ENCODE measurements at places on chromosomes 12 and 14. TPM values are rescaled to one million over a fixed set of nuclear protein-coding genes. Genes with fewer than 3 reads are reported as not detected.

- no peak for DNase-seq
Measured at GRCh38 chr12:71838676-71839075, 883 bp upstream of the TBC1D15 start.

The TAS2R30 gene
- polyA plus RNA-seq, result 0.19 TPM

The SERPINA5 gene
- 2.9 TPM for polyA plus RNA-seq

The KLRK1 gene
- 1.00 TPM for polyA plus RNA-seq

The GPRC5D gene
- 0.49 TPM for polyA plus RNA-seq

DNA sequence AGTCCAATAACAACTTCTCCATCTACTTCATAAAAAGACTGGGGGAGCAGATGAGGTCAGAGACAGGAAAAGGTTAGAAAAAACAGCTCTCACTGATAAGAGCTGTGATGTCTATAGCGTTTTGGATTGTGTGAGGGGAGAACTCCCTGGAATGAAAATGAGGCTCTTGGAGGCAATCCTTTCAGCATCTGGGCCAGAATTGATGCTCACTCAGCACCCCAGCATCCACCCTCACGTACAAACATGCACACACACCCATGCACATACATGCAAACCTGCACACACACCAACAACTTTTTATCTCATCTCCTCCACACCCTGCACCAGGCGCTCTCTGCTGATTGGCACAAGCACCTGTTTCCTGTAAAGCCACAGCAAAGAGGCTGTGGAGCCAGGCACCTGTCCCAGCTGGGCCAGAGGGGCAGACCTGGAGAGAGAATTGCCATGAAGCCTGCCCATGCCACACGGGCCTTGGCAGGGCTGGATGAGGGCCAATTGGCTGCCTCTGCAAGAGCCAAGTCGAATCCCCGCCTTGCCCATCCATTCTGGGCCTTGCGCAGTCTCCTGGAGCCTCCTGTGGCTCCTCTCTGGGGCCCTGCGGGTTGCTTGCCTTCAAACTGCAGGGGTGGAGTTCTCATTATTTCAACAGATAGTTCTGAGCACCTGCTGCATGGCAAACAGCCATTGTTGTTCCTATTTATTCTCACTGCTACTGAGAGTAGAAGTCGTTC is 53.1 kb downstream of the SYNE3 start:
- no peak for DNase-seq

- peak; percentile 16 for DNase-seq
Measured at GRCh38 chr12:80763874-80764273, 47.2 kb downstream of the MYF5 start.

The DBX2 gene
- polyA plus RNA-seq, result 0.12 TPM

DNA sequence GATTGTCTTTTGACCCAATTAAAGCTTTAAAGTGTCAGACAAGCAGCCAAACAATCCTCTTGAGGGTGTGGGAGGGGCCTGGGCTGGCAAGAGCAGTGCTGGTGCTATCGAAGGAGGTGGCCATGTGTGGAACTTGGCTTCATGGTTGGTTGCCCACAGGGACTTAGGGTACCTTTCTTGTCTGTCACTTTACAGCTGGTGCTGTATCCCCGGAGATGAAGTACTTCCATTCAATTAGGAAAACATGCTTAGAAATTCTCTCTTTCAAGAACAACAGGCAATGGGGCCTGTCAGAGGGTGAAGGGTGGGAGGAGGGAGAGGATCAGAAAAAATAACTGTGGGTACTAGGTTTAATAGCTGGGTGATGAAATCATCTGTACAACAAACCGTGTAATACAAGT is 86.5 kb downstream of the DAAM1 start:
- no peak for DNase-seq

DNA sequence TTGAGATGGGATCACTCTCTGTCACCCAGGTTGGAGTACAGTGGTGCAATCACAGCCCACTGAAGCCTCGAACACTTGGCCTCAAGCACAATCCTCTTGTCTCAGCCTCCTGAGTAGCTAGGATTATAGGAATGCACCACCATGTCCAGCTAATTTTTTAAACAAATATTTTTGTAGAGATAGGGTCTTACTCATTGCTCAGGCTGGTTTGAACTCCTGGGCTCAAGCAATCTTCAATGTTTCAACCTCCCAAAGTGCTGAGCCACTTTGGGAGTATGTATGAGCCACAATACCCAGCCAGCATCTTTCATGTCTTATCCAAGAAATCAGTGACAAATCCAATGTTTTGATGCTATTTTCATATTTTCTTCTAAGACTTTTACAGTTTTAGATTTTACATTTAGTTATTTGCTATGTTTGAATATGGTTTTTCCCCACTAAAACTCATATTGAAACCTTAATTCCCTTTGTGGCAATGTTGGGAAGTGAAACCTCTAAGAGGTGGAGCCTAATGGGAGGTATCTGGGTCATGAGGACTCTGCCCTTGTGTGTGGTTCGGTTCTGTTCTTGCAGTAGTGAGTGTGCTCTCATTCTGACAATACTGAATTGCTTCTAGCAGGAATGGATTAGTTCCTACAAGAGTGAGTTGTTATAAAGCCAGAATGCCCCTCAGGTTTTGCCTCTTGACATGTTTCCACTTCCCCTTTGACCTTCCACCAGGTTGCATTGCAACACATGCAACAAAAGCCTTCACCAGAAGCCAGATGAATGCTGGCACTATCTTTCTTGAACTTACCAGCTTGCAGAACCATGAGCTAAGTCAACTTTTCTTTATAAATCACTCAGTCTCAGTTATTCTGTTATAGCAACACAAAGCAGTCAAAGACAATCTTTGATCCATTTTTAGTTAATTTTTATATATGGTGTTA is 80.8 kb upstream of the AMIGO2 start:
- DNase-seq, result no peak

The SLC5A8 gene
- polyA plus RNA-seq, result 35.0 TPM

- no peak for DNase-seq
Measured at GRCh38 chr12:7242176-7243101, 53.0 kb downstream of the PEX5 start.

DNA sequence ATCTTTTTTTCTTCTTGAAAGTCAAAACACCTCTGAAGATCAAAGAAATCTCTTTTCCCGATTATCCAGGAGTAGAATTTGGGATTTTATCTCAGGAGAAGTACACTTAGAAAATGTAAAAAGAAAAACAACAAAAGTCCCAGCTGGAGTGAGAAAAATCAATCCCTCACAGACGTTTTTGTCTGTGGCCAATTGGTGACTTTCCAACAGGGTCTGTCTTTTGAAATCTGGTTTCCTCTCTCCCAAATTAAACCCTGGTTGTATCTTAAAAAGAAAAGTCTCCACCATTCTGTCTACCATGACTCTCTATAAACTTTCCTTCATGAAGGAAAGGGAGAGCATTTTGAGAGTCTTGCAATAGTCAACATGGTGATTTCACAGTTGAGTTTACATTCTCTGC is 88.1 kb downstream of the DACT1 start:
- no peak for DNase-seq

The FGD6 gene
- 11.4 TPM for polyA plus RNA-seq

The CYP46A1 gene
- 2.2 TPM for polyA plus RNA-seq

The PTCSC3 gene
- polyA plus RNA-seq, result 0.27 TPM

GRCh38 chr12:99600388-99600787 is 47.2 kb upstream of the GARIN6 start:
- DNase-seq, result no peak

DNA sequence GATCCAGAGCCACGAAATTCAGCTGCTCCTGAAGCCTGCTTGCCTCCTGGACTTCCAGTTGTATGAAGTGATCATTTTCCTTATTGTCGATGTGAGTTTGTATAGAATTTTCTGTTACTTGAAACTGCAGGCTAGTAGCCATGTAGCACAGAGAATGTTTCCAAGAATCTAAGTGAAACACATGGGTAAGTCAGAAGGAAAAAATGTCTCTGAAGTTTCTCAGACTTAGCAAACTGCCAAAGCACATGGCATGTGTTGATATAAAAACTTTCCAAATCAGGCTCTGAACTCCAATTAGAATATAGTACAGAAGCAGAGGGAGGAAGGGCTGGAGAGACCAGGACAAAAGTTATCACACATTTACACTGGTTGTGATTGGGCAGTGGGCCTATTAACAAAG is 9.8 kb upstream of the PCNX1 start:
- DNase-seq, result no peak
